GM04503 (cell line): ENCODE measurements at places on chromosomes 3 and 15.

- no peak for DNase-seq
Observed at GRCh38 chr15:73957276-73957675, 31.0 kb downstream of the LOXL1 start.

GRCh38 chr15:51053571-51053970 is 41.1 kb downstream of the TNFAIP8L3 start:
- no peak for DNase-seq

GRCh38 chr3:186708983-186709679 is 8.0 kb upstream of the KNG1 start:
- DNase-seq: no peak

DNA sequence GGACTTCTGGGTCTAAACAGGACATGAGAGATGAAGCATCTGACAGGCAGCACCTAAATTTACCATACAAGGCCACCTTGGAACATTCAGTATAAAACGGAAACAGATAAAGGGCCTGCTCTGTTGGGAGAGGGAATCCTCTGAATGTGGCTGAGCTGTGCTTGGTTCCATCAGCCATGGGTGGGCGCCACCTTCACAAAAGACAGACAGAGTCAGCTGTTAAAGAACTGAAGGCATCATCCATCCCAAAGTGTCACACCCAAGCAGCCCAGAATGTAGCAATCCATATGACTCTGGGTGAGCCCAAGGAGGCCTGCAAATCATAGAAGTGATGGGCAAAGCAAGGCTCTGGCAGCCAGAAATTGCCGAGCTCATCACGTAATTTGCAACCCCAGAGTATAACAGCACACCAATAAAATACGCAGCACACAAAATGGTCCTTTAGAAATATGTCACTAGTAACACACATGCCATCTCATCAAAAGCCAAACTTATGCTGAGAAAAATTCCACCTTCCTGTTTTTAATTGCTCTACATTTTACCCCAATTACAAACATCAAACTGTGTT is 24.8 kb upstream of the RBP1 start:
- no peak for DNase-seq
